ENCODE measurements at places on chromosomes 1 and 21.
A peak's percentile ranks its signal among the peaks of the same experiment; 100 is the strongest.

DNA sequence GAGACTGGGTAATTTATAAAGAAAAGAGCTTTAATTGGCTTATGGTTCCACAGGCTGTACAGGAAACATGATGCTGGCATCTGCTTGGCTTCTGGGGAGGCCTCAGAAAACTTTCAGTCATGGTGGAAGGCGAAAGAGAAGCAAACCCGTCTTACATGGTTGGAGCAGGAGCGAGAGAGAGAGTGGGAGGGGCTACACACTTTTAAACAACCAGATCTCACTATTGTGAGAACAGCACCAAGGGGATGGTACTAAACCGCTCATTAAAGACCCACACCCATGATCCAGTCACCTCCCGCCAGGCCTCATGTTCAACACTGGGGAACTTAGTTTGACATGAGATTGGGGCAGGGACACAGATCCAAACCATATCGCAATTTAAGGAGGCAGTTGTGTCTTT lies 69.4 kb downstream of the PKN2 start:
- no peak for DNase-seq

DNA sequence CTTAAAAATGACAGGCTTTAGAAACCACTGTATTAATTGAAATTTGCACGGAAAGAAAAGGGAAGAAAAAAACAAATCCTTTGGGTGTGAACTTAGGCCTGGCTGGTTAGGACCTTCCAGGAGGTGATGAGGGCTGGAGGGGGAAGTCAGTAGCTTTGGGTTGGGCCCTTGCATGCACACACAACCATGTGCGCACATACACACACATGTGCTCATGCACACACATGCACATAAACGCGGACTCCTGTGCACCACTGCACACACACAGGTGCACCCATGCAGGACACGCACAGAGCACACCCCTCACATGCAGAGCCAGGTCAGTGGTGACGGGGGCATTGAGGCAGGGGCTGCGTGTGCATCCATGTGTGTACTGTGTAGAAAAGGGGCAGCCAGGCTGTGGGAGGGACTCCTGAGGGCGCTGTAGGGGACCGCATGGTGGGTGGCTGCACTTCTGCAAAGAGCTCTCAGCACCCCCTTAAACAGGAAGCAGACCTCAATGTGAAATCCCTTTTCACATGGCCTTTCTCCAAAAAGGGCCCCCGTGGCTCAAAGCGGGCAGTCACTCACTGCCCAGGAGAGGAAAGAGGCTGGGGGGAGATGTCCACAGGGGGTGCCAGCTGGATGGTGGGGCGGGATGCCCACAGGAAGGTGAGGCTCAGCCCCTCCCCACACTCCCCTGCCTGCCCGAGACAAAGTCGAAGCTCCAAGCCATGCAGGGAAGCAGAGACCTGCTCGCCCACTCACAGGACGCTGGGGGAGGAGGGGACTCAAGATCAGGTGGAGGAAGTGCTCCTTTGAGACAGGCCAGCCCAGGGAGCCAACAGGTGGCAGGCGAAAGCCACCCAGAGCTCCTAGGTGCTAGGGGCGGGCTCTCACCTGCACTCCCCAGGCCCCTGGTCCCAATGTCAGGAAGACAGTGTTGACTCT lies 95.2 kb downstream of the ITPKB start:
- no peak for DNase-seq

GRCh38 chr1:84398175-84399155 lies at the start of gene DNASE2B:
DNASE2B (plus strand) TSS chr1:84398484; CDS start chr1:84398565, 81 bp downstream.
- DNase-seq: no peak

DNA sequence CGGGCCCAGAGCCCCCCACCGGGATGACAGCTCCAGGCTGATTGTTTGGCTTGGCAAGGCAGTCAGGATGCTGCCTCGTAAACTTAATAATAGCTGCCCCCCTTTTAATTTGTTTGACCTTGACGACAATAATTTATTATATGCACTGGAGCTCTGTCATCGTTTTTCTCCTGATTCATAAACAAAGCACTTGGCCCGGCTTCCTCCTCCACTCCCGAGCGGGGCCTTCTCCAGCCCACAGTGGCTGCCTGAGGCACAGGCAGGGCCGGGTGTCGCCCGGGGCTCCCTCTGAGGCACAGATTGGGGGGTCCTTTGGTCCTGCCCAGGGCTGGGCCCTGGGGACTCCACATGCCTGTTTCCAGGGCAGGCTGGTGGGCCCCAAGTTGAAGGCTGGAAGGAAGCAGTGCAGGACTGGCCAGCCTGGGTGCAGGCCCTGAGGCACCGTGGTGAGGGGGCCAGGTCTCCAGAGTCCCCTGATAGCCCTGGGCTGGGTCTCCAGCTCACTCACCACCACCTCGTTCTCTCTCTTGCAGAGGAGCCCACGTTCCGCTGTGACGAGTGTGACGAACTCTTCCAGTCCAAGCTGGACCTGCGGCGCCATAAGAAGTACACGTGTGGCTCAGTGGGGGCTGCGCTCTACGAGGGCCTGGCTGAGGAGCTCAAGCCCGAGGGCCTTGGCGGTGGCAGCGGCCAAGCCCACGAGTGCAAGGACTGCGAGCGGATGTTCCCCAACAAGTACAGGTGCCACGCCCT lies 52.0 kb upstream of the ARHGEF16 start:
- DNase-seq: peak; percentile 46

DNA sequence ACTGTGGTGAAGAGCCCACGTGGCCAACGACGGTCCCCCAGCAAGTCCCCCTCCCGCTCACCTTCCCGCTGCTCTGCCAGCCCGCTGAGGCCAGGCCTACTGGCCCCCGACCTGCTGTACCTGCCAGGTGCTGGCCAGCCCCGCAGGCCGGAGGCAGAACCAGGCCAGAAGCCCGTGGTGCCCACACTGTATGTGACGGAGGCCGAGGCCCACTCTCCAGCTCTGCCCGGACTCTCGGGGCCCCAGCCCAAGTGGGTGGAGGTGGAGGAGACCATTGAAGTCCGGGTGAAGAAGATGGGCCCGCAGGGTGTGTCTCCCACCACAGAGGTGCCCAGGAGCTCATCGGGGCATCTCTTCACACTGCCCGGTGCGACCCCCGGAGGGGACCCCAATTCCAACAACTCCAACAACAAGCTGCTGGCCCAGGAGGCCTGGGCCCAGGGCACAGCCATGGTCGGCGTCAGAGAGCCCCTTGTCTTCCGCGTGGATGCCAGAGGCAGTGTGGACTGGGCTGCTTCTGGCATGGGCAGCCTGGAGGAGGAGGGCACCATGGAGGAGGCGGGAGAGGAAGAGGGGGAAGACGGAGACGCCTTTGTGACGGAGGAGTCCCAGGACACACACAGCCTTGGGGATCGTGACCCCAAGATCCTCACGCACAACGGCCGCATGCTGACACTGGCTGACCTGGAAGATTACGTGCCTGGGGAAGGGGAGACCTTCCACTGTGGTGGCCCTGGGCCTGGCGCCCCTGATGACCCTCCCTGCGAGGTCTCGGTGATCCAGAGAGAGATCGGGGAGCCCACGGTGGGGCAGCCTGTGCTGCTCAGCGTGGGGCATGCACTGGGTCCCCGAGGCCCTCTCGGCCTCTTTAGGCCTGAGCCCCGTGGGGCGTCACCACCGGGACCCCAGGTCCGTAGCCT lies 46.8 kb downstream of the TRIM11 start:
- DNase-seq: no peak

DNA sequence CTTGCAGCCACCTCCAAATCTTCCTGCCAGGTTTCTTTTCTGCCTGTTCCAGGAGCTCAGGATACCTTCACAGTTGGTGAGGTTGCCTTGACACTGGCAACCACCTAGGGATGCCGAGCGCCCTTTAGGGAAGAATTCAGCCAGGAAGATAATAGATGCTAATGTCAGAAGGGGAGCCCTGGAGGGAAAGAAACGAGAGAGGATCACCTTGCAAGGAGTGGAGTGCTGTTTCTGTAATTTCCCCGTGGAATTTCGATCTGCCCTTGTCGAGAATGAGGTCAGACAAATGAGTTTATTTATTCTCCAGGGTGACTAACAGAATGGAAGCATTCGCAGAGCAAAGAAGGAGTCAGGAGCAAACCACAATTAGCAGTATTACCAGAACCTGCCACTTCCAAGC lies 315.8 kb upstream of the KAZN start:
- no peak for DNase-seq

DNA sequence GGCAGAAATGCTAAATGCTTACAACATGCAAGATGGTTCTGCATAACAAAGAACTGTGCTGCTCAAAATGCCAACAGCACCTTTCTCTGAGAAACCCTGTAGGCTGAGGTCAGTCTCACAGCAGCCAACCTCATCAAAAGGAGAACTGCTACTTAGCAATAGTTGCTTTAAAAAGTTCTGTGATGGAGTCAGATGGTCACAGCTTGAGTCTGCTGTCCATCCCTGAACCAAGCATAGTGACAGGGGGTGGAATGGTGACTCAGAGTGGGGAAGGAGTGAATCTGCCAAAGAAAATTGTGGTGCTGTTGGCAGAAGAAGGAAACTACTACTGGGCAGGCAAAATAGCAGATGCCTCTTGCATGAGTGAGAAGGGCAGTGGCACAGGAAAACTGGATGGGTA lies 106.0 kb upstream of the FAM78B start:
- DNase-seq: no peak

DNA sequence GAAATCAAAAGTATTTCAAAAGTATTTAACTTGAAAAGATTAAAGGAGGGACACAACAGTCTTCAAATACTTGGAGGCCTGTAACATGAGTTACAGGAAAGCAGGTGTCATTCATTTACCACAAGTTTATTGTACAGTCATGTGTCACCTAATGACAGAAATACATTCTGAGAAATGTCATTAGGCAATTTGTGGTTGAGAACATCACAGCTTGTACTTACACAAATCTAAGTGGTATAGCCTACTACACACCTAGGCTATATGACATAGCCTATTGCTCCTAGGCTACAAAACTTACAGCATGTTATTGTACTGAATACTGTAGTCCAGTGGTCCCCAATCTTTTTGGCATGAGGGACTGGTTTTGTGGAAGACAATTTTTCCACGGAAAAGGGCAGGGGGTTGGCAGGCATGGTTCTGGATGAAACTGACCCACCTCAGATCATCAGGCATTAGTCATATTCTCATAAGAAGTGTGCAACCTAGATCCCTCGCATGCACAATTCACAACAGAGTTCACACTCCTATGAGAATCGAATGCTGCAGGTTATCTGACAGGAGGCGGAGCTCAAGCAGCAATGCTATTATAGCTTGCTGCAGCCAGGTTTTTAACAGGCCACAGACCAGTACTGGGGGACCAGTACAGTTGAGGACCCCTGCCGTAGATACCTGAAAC lies 25.0 kb upstream of the PHTF1 start:
- no peak for DNase-seq

GRCh38 chr1:156700736-156701531 lies 4.4 kb downstream of the CRABP2 start:
- no peak for DNase-seq

DNA sequence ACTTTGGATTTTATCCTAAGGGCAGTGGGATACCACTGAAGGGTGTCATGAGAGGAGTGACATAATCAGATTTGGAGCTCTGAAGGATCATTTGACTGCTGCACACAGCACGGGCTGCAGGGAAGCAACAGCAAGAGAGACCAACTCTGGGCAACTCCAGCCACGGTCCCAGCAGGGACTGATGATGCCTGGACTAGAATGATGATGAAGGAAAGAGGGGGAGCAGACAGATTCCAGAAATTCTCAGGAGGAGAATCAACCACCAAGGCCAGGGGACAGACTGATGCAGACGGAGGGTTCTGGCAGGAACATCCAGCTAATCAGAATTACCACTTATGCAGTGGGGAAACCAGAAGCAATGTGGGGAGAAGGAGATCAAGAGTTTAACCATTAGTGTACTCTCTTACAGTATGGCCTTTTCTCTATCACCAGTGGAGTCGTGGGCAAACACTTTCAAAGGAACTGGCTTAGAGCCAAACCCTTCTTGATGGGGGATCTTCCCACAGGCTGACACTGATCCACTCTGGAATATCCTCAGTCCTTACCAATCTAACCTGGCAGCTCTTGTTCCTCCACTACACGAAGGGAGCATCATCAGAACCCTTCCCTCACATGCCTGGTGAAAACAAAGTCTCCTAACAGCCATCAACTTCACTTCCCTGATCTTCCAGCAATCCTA lies 3.3 kb downstream of the URB1 start:
- DNase-seq: no peak

DNA sequence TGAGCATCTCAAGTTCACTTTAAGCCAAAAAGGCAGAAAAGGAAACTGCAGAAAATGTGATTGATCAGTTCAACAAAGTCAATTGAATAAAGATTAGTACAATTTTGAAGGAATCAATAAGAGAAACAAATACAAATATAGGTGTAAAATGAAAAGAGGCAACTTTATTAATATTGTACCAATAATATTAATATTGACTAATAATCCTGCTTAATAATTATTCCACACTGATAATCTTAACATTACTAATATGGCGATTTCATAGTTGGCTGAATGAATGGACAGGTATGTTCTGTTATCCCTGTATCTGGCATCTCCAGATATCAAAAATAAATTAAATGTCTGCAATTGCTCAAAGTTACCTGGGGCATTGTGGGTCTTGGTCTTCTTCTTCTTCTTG lies 61.8 kb downstream of the PRKAB2 start:
- DNase-seq: no peak

DNA sequence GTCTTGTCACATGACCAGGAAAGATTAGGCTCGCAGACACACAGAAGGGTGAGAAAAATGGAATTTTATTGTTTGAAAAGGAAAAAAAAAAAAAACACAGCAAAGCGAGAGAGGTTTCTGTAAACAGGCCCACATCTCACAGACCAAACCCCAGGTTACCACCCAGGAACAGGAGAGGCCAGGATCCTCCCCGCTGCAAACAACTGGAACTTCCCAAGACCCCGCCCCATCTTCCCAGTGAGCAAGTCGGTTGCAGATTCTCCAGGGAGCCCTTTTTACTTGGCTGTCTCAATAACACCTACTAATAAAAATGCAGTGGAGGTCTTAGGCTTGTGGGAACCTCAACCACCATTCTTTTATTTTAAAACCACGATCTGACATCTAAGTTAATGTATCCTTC lies 84.7 kb upstream of the ETS2 start:
- DNase-seq: no peak

DNA sequence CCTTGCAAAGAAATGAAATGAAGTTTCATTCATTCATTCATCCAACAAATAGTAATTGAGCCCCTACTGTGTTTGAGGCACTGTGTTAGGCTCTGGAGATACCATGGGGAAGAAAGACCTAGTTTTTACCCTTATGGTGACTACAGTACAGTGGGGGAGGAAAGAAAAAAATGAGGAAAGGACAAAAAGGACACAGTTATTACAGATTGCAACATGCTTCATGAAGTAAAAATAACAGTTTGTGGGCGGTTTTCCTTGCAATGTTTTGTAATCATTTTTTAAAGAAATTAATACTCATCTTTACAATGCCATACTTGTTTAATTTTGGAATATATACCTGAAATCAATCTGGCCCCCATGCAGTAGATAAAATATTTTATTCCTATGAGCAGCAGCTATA lies 120.3 kb downstream of the TM2D1 start:
- DNase-seq: no peak

DNA sequence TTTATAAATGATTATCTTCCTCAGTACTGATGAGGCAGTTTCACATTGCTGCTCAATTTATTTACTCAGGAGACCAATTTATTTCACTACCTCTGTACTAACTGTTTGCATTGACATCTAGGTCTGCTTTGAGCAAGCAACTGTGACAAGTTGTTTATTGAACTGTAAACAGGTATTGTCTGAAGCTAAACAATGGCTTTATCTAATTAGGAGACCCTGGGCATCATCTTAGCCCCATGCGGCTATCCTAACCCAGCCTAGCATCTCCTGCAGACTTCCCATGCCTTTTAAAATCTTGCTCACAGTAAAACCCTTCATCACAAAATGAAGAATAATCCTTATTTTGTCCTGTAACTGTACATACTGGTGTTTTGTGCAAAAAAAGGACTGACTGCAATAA lies 348.2 kb downstream of the RWDD3 start:
- DNase-seq: no peak

GRCh38 chr1:181984006-181984405 lies 77.5 kb downstream of the ZNF648 start:
- DNase-seq: no peak

GRCh38 chr1:35708441-35708921 lies 10.2 kb downstream of the C1orf216 start:
- DNase-seq: no peak

Data from endothelial cell of umbilical vein (primary cell).